Left ventricle myocardium superior (tissue), 1 donor: ENCODE measurements at places on chromosomes 5 and 9.

DNA sequence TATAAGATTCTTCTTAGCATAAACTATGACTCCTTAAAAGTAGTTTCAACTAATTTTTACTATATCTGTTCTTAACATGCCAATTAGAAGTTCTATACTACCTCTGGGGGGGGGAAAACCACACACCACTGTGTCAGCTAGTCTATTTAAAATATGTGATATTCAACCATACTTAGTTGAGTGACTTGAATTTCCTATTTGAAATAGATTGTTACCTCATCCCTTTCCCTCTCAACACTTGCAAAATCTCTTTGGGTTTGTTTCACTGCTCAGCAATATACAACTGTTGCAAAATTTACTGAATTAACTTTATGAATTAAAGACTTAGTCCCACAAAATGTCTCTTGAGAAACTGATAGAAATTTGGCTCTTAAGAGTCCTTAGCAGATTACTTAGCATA is 151.1 kb upstream of the POU5F2 start:
- no peak for DNase-seq

DNA sequence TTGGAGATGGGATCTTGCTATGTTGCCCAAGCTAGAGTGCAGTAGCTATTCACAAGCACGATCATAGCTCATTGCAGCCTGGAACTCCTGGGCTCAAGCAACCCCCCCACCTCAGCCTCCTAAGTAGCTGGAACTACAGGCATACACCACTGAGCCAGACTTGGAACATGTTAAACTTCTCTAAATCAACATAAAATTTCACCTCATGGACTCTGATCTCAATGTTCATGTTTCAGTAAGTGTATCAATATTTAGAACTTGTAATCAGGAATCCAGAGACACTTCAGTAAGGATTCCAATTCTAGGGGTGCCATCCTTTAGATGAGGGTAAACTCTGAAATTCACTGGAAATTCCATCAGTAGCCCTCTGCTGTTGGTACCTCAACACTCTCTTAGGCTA is 6.8 kb downstream of the GNE start:
- no peak for DNase-seq

- no peak for DNase-seq
These were observed 555.3 kb upstream of the ZNF462 start for GRCh38 chr9:106307670-106308069.

- no peak for DNase-seq
These were observed 465.4 kb downstream of the ICE1 start for GRCh38 chr5:5887833-5888232.

DNA sequence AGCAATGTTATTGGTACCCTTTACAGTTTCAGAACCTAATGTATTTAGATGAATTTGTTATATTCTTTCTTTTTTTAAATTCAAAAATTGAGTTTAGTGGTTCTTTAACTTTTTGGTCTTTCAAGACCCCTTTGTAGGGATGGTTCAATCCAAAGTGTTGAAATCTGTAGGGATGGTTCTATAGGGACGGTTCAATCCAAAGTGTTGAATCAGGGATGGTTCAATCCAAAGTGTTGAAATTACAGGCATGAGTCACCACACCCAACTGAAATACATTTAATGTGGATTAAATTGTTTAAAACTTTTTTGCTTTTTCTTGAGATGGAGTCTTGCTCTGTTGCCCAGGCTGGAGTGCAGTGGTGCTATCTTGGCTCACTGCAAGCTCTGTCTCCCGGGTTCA is 30.6 kb downstream of the SNX2 start:
- DNase-seq: no peak

- DNase-seq: no peak
These were observed 96.6 kb downstream of the UBAP2 start for GRCh38 chr9:33952066-33952465.

DNA sequence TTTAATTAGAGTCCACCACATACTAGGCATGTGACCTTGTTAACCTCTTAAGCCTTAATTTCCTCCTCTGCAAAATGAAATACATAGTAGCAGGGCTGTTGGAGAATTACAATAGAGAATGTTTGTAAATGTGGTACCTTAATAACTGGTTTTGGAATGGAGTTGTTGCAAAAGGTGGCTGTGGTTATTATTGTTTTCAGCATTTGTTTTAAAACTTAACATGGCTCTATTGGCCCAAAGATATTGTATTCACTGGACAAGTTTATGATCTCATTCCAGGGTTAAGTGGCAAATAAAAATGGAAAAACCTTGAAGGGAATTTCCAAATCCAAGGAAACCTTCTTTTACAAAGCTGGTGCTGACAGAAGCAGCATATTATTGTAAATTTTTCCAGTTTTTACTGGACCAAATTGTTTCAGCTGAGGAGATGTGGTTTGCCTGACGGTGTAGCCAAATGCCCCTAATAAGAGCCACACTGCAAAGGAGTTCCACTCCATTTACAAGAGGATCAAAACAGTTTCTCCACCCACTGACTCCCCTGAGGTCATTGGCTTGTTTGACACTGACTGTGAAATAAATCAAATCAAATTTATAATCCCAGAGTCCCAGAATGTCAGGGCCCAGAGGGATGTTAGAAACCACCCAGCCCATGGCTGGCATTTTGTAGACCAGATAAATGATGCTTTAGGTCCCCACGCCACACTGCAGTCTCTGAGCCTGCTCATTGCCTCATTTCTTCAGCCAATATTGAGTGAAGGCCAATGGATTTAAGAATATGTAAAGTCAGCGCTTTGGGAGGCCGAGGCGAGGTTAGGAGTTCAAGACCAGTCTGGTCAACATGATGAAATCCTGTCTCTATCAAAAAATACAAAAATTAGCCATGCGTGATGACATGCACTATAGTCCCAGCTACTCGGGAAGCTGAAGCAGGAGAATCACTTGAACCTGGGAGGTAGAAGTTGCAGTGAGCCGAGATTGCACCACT is 45.2 kb downstream of the ADRA1B start:
- DNase-seq: no peak

DNA sequence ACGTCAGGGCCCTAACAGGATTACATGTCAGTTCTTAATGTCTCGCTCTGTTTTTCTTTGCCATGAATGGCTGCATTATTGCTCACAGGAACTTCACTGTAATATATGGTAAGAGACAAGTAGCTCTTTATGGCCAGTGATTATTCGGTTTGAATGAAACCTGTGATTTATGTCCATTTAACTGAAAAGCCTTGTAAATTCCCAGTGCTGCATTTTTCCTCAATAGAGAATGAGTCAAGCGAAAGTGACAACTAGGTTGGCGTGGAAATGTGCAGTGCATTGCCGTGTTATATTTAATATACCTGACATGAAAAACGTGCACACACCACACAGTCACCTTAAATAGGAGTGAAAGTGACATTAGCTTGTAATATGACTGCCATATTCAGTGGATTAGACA is 163.1 kb downstream of the PBX3 start:
- no peak for DNase-seq

- DNase-seq: no peak
These were observed 405.4 kb downstream of the IRX1 start for GRCh38 chr5:4001004-4001403.

GRCh38 chr5:41071975-41072374 is 833 bp upstream of the MROH2B start:
- DNase-seq: no peak

GRCh38 chr5:170269579-170269978 is 28.0 kb downstream of the LCP2 start:
- DNase-seq: no peak

DNA sequence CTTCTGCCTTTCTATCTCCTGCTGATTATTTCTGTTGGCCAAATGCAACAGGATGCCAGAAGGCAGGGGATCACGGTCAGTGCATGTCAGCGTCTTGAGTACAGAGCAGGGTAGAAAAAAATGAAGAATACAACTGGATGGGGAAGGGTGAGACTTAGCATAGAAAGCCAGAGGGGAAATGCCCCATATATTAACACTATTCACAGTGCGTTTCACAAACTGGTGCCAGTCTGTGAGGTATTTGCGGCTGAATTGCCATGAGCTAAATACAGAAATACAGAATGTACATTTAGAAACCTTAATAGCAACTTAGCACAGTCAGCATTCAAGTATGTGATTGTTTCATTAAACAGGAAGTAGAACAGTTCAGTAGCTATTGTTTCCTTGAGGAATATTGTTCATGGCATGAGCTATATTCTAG is 31.0 kb upstream of the SLC1A3 start:
- no peak for DNase-seq

GRCh38 chr9:19533373-19533772 is 124.6 kb downstream of the ACER2 start:
- no peak for DNase-seq

DNA sequence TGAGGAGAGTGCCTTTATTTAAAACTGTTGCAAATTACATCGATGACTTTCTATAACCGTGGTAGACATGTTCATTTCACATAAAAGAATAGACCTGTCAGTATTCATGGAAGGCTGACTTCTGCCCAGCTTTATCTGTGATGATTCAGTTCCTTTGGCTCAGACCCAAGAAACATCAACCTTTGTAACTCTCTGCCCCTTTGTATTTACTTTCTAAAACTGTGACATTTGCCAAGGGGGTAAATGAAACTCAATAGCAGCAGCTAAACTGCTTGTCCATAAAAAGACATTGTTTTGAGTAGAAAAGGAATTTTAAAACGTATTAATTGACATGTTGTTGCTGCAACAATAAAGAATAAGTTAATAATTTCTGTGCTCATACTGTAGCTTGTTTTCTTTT is 137.8 kb upstream of the ANKH start:
- DNase-seq: no peak

- no peak for DNase-seq
These were observed 7.1 kb downstream of the LARP1 start for GRCh38 chr5:154762261-154762660.

DNA sequence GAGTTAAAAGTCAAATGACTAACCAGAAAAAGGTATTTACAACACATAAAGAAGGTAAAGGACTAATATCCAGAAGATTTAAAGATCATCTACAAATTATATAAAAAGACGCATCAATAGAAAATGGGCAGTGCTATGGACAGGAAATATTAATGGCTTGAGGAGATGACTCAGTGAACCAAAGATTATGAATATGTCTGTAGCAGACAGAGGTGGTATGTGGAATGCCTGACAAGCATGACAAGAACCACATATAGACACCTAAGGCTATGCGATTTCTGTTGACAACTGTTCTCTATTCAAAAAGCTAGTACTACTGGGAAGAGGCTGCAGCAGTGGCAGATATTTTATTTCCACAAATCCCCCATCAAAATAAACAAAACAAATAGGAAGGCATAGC is 177.0 kb upstream of the SH3GL2 start:
- DNase-seq: no peak

- no peak for DNase-seq
These were observed 280.1 kb downstream of the KIF4B start for GRCh38 chr5:155293605-155294178.

DNA sequence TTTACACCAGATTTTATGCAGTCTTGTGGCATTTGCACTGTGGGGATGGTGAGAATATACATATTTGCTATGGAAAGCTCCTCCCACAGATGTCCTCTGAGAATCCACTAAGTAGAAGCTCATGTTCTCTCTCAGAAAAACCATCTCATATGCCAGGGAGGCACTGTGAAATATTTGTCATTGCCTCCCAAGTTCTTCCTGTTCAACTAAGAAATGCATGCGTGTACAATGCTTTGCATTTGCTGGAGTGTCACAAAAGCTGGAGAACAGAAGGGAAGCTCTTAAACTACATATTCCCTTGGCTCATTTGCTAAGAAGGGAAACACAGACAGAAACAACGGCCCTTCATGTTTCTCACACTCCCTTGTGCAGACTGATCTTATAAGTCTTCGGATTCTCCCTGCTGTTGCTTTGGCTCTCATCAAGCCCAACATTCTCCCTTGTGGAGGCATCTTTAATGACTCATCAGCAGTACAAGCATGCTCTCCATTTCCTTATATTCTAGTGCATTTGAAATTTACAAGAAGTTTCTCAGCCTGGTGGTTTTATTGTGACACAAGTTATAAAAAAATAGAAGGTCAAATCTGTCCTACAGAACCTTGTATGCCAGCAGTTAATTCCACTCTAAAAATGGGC is 220.6 kb downstream of the TRIM36 start:
- no peak for DNase-seq

DNA sequence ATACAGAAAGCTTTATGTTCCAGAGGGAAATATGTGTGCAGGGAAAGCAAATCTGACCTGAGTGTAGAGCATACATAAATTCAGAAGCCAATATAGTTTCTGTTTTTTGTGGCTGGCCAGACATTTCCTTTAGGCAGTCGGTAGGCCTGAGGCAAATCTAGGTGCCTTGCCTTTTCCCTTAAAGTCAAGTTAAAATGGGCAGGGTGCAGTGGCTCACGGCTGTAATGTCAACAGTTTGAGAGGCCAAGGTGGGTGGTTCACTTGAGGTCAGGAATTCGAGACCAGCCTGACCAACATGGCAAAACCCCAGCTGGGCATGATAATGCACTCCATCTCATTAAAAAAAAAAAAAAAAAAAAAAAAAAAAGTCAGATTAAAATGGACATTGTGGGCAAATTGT is 31.2 kb downstream of the PHAX start:
- DNase-seq: no peak

- DNase-seq: no peak
These were observed 203.9 kb downstream of the FBN2 start for GRCh38 chr5:128334010-128334716.

DNA sequence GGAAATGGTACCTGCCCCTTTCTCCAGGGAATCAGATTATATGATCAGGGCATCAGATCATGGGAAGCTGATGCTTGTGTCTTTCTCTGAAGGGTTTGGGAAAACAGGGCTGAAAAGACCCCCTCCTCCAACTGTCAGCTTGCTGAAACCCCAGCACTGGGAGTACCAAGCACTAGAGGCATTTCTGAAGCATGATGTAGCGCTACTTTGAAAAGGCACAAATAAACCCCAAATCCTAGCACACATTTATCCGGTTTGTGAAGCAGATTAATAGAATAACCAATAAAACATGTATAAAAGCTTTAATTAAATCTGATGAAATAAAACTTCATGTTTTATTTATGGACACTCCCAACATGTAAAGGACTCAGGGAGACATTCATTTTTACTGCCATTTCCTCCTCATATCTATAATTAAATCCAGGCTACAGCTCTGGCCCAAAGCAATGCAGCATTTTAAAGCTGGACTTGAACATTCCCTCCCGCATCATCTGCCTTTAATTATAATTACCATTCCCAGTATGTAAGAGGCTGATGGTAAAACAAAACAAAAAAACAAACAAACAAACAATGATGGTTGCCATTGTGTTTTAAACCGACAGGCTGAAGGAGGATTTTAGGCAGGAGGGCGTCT is 298.2 kb upstream of the RFX3 start:
- no peak for DNase-seq

GRCh38 chr9:87447547-87448432 is 49.9 kb upstream of the DAPK1 start:
- DNase-seq: no peak

DNA sequence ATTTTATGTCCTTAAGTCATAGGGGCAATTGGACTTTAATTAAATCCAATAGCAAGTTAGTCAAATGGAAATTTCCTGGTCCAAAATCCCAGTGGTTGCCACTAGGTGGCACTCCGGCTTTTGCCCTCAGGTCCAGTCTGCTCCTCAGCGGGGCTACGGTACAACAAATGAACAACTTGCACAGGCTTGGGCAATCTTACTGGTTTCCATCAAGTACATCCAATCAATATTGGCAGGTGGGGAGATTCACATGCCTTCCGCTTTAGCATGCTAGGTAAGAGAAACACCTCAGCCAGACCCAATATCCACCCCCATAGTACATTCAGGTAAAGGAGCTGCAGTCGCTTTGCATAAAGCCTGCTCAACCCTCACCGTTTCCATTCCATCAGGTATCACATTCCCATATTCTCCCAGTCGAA is 6.3 kb upstream of the MXD3 start:
- DNase-seq: peak; percentile 68

GRCh38 chr9:131330814-131331600 is 41.5 kb downstream of the PLPP7 start:
- DNase-seq: peak; percentile 65
